ENCODE measurements at places on chromosomes 2 and 18. TPM values are rescaled to one million over a fixed set of nuclear protein-coding genes. Genes with fewer than 3 reads are reported as not detected.

The GPR45 gene
- not detected for polyA plus RNA-seq

DNA sequence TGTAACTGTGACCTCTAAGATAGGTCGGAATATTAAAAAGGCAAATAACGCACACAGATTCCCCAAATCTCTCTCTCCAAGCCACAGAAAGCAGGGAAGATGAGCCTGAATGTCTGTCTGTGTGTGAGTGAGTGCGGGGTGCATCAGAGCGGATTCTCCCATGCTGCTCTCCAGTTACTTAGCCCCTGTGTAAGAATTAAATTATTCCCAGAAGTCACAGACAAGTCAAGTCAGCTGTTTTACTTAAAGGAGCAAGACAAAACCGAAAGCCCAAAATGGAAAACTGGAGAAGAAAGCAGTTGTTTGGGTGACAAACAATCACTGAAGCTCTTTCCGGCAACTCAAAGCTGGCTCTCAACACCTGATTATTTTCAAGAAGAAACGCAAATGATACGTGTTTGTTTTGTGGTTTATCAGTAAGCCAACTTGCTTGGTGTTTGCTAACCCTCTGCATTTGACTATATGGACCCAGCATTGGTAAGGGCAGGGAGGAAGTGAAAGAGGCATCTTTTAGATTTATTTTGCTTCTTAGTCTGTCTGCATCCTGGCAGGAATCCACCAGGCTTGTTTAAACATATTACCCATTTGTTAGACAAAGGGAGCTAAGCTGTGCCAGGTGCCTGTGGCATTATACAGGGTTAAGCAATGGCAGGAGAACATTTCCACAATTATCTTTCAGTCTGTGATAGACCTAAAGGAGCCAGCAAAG is 121.5 kb upstream of the CREB1 start:
- no peaks in the 10 kb centered on the region for H3K27me3 ChIP-seq
- peaks cover 22% of the 10 kb centered on the region for H3K4me1 ChIP-seq
- no peak overlapping the region for H3K4me3 ChIP-seq
- H3K36me3 ChIP-seq, result no peaks in the 10 kb centered on the region
- no peak overlapping the region for H3K27ac ChIP-seq

- H3K27ac ChIP-seq, result no peak overlapping the region
- H3K4me3 ChIP-seq, result no peak overlapping the region
- no peaks in the 10 kb centered on the region for H3K36me3 ChIP-seq
- DNase-seq, result no peak
Observed at GRCh38 chr2:186780701-186781316, 68.2 kb downstream of the ZSWIM2 start.

- no peaks in the 10 kb centered on the region for H3K36me3 ChIP-seq
- DNase-seq, result peak; percentile 41
- H3K27me3 ChIP-seq, result peaks cover 4% of the 10 kb centered on the region
- H3K27ac ChIP-seq, result no peak overlapping the region
Observed at GRCh38 chr2:15745350-15745749, 153.7 kb downstream of the DDX1 start.

DNA sequence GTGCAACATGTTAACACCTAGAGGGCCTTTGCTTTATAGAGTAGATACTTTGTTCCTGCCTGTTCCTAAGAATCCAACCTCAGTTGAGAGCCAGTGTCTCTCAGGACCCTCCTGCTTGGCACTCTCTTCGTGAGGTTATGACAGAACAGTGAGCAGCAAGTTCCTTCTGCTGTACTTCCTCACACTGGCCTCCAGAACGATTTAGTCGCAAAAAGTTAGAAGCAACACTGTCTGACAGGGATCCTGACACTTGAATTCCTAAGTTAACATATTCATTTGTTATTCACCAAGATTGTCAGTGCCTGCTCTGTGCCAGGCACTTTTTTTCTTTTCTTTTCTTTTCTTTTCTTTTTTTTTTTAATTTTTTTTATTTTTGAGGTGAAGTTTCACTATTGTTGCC is 57.0 kb upstream of the ITM2C start:
- H3K4me3 ChIP-seq, result no peak overlapping the region
- H3K27me3 ChIP-seq, result no peaks in the 10 kb centered on the region
- no peak for DNase-seq
- H3K36me3 ChIP-seq, result peaks cover 61% of the 10 kb centered on the region

The NETO1 gene
- 0.06 TPM for polyA plus RNA-seq

- no peak overlapping the region for H3K4me3 ChIP-seq
- H3K36me3 ChIP-seq, result no peaks in the 10 kb centered on the region
- no peak for DNase-seq
- H3K4me1 ChIP-seq, result no peaks in the 10 kb centered on the region
- H3K27me3 ChIP-seq, result no peaks in the 10 kb centered on the region
Observed at GRCh38 chr2:189298038-189298437, 118.5 kb upstream of the COL5A2 start.

The DCDC2C gene
- not detected for polyA plus RNA-seq

DNA sequence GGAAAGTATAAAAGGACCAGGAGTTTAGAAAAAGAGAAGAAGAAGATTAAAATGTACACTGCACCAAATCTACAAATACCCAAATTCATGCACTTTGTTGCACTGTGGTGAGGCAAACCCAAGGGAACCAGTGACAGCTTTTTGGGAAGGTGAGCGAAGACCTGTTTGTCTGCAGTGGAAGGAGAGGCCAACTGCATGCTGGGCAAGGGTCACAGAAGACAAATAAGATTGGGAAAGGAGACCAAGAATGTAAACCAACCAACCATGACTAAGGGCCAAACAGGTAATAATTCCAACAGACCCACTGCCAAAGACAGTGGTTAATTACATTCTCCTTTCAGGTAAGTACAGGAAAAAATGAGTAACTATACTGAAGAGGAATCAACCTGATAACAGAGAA is 202.8 kb downstream of the STK39 start:
- no peaks in the 10 kb centered on the region for H3K4me1 ChIP-seq
- H3K27me3 ChIP-seq, result no peaks in the 10 kb centered on the region
- peaks cover 1% of the 10 kb centered on the region for H3K36me3 ChIP-seq
- H3K4me3 ChIP-seq, result no peak overlapping the region
- H3K27ac ChIP-seq, result no peak overlapping the region

The MSGN1 gene
- polyA plus RNA-seq, result not detected

DNA sequence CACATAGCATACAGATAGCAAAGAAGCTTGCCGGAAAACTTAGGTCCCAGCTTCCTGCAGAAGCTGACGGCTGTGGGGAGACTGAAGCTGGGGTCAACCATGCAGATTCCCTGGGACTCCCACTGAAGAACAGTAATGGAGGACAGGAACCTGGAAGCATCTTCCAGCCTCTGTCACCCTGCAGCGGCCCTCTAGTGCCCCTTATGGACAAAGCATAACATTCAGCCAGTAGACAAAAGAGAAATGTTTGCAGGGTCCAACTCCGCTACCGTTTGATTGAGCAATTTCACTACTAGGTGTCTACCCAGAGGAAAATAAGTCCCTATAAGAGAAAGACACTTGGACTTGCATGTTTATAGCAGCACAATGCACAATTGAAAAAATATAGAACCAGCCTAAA is 460.6 kb downstream of the CNTNAP5 start:
- no peaks in the 10 kb centered on the region for H3K4me1 ChIP-seq
- H3K36me3 ChIP-seq, result no peaks in the 10 kb centered on the region
- H3K27ac ChIP-seq, result no peak overlapping the region
- no peak overlapping the region for H3K4me3 ChIP-seq

DNA sequence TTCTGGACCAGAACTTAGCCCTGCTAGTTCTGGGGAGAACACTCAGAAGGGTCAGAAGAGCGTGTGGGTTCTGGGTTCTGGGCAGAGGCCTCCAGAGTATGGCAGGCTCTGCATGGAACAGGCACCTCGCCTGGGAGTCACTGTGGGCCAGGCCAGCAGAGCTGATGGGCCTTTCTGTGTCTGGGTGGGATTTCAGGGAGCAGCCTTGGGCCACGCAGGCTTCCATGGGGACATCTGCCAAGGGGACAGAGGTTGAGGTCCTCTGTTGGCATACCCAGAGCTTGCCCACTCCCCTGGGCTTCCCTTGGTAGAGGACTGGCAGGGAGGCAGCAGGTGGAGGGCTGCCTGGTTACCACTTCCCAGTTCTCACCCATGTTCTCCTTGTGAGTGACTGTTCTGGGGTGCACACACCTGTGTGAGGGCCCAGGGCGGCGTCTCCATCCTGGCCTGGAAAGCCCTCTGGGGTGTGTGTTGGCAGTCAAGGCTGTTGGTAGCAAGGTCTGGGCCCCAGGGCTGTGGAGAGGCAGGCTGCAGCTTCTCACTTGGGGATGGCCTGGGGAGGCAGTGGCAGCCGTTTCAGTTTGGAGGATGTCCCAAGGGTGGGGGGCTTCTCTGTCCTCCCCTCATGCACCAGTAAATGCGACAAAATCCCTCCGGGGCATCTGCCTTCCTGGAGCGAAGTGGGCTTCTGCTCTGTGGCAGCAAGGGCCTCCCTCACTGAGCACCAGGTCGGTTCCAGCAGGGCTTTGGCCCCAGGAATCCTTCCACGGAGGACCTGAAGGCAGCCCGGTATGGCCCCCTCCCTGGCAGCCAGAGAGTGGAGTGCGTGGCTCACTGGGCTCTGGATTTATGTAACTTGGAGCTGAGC is 74.6 kb upstream of the HDAC4 start:
- H3K27me3 ChIP-seq, result no peaks in the 10 kb centered on the region
- no peak overlapping the region for H3K27ac ChIP-seq
- H3K4me3 ChIP-seq, result no peak overlapping the region
- DNase-seq, result no peak
- no peaks in the 10 kb centered on the region for H3K36me3 ChIP-seq
- no peaks in the 10 kb centered on the region for H3K4me1 ChIP-seq

The SIX3 gene
- polyA plus RNA-seq, result not detected

- H3K27me3 ChIP-seq, result peaks cover 14% of the 10 kb centered on the region
- DNase-seq, result peak; percentile 44
- H3K4me3 ChIP-seq, result no peak overlapping the region
- no peaks in the 10 kb centered on the region for H3K36me3 ChIP-seq
- H3K4me1 ChIP-seq, result peaks cover 16% of the 10 kb centered on the region
Observed at GRCh38 chr18:57210107-57210715, 63.3 kb downstream of the BOD1L2 start.

DNA sequence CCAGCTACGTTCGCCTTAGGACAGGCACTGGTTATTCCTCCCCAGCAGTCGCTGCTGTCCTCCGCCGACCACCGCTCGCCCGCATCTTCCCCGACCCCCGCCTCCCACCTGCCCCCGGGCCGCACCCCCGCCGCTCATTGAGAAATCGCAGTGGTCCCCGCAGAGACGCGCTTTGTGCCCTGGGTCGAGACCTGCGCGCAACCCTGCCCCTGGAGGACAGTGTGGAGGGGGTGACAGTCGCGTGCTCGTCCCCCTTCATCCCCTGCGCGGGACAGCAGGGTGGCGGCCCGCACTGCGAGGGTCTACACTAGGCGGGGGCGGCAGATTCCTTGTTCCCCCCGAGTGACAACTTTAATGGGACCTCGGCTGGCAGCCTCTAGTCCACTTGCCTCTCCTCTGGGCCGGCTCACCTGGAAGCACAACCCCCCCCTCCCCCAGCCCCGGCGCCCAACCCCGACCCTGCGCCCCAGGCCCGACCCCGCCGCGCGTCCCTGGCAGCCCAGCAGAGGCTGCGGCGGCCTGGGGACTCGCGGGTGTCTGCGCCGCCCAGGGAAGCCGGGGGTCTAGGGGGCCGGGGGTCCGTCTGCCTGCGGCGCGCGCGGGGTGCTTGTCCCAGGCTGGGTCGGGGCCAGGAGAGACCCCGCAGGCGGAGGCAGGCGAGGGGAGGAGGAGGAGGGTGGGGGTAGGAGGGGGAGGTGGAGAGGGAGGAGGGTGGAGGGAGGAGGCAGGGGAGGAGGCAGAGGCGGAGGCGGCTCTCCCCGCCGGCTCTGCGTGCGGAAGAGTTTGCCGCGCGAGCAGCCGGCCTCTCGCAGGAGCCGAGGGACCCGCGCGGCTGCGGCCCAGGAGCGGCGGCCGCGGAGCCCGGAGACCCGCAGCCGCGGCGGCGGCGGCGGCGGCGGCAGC is at the start of gene NPAS2:
NPAS2 (plus strand) TSS at position 770 of the 903 bp plus-strand sequence. CDS start 84,616 bp downstream, outside the sequence.
- H3K4me1 ChIP-seq, result peaks cover 22% of the 10 kb centered on the region
- peak within 1 kb of the TSS; percentile 63 for H3K4me3 ChIP-seq
- peaks cover 40% of the 10 kb centered on the region for H3K27me3 ChIP-seq
- peak within 1 kb of the TSS; percentile 92 for H3K27ac ChIP-seq

The SPP2 gene
- polyA plus RNA-seq, result not detected

The PLEKHA3 gene
- 3.8 TPM for polyA plus RNA-seq

DNA sequence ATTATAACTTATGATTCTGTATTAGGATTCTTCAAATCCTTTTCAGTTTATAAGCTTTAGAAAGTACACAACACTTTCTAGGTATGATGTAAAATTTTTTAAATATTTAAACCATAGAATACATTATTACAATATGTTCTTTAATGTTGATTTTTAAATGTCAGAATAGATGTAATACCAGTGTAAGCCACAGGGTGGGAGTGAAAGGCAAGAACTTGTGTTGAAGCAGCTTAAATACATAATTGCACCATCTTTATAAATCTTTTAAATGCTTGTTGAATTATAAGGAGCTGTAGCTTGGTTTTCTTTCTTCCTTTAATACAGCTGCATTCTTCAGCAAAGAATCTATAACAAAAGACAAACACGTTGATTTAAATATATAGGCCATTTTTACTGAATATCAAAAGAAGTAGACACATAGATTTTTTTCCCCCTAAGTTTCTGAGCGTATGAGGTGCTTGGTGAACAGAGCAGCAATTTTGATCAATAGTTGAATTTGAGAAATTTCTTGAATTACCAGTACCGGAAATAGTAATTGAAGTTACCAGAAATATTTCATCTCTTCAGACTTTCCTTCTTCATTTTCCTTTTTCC is 63.0 kb downstream of the TANK start:
- peaks cover 32% of the 10 kb centered on the region for H3K36me3 ChIP-seq
- H3K27ac ChIP-seq, result no peak overlapping the region
- no peak overlapping the region for H3K4me3 ChIP-seq
- no peak for DNase-seq
- H3K27me3 ChIP-seq, result no peaks in the 10 kb centered on the region

The CAPN14 gene
- 0.06 TPM for polyA plus RNA-seq

The RAB6C gene
- not detected for polyA plus RNA-seq

DNA sequence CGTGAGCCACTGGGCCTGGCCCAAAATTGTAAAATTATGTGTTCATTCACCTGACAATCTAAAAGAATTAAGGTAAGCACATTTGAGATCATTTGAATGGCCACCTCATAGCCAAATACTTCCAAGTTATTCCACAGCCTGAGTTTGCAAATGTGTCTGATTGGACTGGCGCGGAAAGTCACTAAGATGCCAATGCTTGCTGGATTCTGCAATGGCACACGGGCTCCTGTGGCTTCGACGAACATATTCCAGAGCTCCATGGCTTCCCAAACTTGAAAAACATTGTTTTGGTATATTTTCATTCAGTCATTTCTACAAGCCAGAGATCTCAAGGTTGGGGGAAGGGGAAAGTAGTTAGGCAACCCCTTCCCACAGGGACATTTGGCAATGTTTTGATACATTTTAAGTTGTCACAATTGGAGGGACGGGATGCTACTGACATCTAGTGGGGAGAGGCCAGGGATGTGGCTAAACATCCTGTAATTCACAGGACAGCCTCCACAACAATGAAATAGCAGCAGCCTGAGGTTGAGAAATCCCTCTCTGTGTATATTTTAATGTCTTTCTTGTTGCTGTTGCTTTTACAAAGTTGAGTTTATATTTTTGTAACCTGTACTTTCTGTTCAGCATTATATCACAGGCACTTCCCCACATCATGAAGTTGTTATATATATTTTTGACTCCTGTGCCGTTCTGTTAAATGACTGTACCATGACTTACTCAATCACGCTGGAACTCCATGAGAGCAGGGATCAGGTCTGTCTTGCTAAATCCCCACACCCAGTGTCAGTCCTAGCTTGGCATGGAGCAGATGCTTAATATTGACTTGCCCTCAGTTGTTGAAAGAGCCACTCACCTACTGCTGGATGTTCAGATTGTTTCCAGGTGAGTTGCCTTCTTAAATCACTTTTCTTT is 56.9 kb downstream of the COL4A4 start:
- no peaks in the 10 kb centered on the region for H3K36me3 ChIP-seq
- H3K4me1 ChIP-seq, result no peaks in the 10 kb centered on the region
- no peaks in the 10 kb centered on the region for H3K27me3 ChIP-seq
- H3K4me3 ChIP-seq, result no peak overlapping the region
